ENCODE measurements at places on chromosomes 2 and 18. TPM values are rescaled to one million over a fixed set of nuclear protein-coding genes. Genes with fewer than 3 reads are reported as not detected.

- no peak for DNase-seq
Measured at GRCh38 chr2:79554899-79555298, 42.0 kb downstream of the CTNNA2 start.

DNA sequence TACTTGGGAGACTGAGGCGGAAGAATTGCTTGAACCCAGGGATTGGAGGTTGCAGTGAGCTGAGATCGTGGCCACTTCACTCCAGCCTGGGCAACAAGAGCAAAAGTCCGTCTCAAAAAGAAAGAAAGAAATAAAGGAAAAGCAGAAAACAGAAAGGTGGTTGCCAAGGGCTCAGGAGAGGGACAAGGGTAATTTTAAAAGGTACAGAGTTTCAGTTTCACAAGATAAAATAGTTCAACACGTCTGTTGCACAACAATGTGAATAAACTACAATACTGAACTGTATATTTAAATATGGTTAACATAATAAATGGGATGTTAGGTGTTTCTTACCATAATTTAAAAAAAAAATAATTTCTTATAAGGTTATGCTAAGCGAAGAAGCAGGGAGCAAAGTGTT lies 12.9 kb downstream of the RPS27A start:
- DNase-seq = no peak

- DNase-seq = no peak
Measured at GRCh38 chr2:177717831-177718618, 325.5 kb downstream of the AGPS start.

DNA sequence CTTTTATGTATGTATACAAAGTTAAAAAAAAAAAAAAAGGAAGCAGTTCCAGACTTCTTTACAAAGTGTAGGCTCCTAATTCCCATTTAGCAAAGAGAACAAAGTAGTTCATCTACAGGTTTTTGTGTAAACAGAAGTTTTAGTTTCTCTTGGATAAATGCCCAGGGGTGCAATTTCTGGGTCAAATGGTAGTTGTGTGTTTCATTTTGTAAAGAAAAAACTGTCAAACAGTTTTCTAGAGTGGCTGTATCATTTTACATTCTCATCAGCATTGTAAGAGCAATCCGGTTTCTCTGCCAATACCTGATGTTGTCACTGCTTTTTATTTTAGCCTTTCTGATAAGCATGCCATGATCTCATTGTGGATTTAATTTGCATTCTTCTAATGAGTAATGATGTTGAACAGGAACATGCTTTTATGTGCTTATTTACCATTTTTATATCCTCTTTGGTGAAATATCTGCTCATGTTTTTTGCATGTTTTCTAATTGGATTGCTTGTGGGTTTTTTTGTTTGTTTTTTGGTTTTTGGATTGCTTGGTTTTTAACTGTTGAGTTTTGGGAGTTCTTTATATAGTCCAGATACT lies 16.6 kb upstream of the PSME4 start:
- DNase-seq = no peak

GRCh38 chr18:45275367-45276113 lies 339.7 kb upstream of the SLC14A2 start:
- no peak for DNase-seq

- DNase-seq = no peak
Measured at GRCh38 chr2:54619660-54620231, 103.7 kb upstream of the EML6 start.

- DNase-seq = no peak
Measured at GRCh38 chr18:48100651-48101165, 170.2 kb upstream of the SMAD2 start.

Gene USP14
- 29.5 TPM for total RNA-seq

GRCh38 chr2:241081643-241082340 lies 20.3 kb downstream of the MTERF4 start:
- DNase-seq = no peak

DNA sequence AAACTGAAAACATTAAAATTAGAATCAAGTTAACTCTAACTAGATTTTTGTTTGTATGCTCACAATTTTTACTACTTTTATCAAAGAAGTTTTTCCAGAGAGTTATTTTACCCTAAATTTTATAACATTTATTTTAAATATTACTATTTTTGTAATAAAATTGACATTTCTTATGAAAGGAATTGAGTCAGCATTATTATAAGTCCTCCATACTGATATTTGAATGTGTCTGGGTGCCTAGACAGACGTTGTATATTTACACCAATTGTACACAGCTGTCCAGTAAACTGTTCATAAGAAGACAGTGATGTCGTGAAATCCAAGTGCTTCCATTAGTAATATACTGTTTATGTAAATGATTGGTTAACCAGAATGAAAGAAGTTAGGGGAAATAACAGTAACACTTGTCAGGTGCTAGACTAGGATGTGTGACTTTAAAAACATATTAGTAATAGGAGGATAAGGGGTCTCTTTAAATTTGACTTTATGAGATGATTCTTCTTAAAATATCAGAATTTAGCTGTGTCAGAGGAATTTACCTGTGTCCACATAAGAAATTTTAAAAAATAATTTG lies 73.7 kb downstream of the TANK start:
- DNase-seq = no peak

DNA sequence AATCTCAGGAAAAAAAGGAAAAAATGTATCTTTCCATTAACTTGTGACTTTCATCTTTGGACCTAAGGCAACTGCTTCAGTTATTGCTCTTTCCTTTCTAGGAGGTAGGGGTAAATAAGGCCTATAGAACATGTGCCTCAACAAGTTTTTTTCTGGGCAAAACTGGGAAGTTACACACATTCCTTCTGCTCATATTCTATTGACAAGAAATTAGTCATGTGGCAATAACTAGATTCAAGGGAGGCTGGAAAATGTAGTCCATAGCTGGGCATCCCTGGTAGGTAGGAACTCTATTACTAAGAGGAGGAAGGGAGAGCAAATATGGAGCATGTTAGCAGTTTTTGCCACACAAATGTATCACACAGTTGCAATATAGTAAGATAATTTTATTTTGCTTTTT lies 37.7 kb upstream of the NEMP2 start:
- DNase-seq = no peak

Gene PSMA8
- total RNA-seq = not detected

- no peak for DNase-seq
Measured at GRCh38 chr2:23418461-23418911, 33.5 kb downstream of the KLHL29 start.

DNA sequence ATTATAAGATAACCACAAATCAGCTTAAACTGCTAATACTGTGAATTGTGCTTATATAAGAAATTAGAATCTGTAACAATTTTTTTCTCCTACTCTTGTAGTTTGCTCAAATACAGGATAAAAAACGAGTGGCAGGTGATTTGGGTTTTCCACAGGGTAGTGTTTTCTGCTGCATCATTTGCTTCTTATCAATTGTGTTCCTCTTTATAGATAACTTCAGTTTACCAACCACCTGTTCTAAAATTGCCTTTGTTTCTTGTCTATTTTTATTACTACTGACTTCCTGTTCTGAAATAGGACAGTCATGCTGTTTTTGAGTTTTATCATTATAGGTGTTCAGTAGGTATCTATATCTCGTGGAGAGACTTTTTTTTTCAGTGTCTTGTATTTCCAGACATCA lies 56.9 kb downstream of the MFSD6 start:
- DNase-seq = no peak

DNA sequence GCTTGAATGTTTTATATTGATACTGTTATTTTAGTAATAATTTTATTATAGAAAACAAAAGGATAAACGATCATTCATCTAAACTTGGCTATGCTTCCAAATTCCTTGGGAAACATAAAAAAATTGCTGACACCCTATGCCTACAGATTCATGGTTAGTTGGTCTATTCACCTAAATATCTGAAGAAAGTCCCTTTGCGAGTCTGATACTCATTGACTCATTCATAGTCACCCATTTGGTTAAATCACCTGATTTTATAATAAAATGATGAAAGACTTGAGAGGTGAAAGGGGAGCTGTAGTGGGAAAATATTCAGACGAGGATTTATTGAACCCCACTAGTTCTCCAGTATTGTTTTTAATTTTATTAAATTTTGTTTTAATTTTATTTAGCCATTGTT lies 112.0 kb downstream of the PTPN4 start:
- DNase-seq = no peak

DNA sequence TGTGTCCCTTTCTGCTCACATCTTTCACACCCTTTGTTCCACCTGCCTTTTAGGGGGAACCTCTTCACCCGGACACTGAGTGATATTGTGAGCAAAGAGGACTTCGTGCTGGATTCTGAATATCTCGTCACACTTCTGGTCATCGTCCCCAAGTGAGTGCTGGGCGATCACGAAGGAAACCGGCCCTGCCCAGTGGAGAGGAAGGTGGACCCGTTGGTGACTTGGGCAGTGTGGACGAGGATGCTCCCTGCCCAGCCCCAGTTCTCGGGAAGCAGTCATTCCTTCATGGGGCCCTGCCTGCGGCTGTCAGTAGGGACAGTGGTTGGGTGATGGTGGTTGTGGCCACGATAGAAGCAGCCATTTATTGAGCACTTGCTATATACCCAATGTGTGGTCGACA lies 40.8 kb downstream of the PDIA6 start:
- no peak for DNase-seq

DNA sequence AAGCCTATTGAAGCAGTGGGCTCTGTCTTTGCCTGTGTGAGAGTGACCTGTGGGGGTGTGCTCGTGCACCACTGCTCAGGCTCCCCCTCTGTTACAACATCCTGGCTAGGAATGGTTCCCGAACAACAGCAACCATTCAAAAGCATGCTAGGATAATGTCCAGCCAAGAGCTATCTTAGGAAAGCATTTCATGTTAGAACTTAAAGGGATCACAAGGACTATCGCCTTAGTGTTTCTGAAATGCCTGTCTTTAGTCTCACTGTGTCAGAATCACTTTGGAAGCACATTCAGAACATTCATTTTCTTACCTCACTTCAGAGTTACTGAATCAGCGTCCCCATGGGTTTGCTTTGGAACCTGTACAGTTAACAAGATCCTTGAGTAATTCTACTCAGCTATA lies 134.9 kb upstream of the DSEL start:
- DNase-seq = no peak

DNA sequence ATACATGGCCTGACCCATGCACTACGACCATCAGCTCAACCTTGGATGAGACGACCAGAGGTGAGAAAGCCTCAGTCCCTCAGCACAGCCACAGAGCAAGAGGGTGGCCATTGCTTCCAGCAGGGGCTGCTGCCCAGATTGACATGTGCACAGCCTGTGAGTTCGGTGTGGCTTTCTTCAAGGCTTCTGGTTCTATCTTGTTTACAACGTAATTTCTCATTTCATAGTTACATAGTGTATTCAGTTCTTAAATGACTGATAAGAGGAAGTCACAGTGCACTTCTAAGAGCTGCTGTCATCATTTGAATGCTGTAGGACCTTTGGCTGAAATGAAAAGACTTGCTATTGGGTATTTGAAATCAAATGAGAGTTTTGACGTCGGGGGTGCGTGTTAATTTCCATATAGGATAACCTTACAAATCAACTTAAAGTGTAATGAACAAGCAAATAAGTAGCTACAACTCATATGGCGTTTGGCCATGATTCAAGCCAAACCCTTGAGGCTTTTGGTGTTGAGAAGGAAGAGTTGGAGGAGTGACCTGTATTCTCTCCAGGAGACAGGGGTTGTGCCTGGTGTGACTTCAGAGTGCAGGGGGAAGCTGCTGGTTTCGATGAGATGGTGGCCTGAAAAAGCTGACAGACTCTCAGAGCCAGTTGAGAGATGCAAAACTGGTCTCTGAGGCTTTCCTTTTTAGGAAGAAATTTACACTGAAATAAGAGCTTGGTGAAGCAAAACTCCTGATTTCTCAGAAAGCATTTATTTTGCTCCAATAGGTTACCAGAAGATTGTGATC lies 51.0 kb downstream of the TSHZ1 start:
- DNase-seq = no peak

DNA sequence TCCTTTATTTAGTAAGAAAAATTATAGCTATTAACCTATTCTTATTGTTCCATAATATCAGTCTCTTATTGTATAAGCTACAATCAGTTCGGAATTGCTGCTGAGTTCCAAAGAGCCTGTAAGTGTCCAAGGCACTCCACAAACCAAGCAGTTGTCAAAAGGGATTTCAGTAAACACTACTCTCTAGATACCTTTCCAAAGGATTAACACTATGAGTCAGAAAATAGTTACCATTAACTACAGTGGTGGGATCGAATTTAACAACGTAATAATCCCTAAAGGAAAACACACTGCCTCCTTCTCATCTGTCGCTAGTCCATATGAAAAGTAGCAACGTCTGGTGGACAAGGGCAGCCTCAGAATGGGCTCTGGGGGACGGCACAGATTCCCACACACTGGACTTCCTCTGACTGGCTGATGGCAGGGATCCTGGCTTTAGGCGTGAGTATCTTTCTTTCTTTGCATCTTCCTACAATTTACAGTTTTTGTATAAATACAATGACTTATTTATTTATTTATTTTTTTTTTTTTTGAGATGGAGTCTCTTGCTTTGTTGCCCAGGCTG lies 8.8 kb downstream of the TGFBRAP1 start:
- no peak for DNase-seq

Gene TMEM169
- 21.7 TPM for total RNA-seq

- DNase-seq = no peak
Measured at GRCh38 chr2:109079590-109079989, 49.4 kb upstream of the SH3RF3 start.

Gene EHBP1
- 114 TPM for total RNA-seq

DNA sequence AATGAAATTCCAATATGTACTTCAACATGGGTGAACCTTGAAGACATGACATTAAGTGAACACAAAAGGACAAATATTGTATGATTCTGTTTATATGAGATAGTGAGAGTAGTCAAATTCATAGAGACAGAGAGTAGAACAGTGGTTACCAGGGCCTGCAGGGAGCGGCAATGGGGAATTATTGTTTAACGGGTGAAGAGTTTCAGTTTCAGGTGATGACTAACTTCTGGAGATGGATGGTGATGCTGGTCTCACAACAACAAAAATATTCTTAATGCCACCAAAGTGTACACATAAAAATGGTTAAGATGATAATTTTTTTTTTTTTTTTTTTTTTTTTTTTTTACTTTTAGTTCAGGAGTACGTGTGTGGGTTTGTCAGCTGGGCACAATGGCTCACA lies 109.4 kb upstream of the TMEM200C start:
- DNase-seq = no peak

GRCh38 chr2:23350792-23351355 lies 34.1 kb upstream of the KLHL29 start:
- no peak for DNase-seq

- DNase-seq = no peak
Measured at GRCh38 chr2:85714841-85715240, 20.7 kb downstream of the GNLY start.

- no peak for DNase-seq
Measured at GRCh38 chr2:113117541-113118262, 9.7 kb upstream of the IL1RN start.

- no peak for DNase-seq
Measured at GRCh38 chr2:17805717-17806363, 10.4 kb upstream of the MSGN1 start.

Gene SIGLEC15
- not detected for total RNA-seq
